ENCODE measurements at places on chromosomes 3 and 15.
A peak's percentile ranks its signal among the peaks of the same experiment; 100 is the strongest.

DNA sequence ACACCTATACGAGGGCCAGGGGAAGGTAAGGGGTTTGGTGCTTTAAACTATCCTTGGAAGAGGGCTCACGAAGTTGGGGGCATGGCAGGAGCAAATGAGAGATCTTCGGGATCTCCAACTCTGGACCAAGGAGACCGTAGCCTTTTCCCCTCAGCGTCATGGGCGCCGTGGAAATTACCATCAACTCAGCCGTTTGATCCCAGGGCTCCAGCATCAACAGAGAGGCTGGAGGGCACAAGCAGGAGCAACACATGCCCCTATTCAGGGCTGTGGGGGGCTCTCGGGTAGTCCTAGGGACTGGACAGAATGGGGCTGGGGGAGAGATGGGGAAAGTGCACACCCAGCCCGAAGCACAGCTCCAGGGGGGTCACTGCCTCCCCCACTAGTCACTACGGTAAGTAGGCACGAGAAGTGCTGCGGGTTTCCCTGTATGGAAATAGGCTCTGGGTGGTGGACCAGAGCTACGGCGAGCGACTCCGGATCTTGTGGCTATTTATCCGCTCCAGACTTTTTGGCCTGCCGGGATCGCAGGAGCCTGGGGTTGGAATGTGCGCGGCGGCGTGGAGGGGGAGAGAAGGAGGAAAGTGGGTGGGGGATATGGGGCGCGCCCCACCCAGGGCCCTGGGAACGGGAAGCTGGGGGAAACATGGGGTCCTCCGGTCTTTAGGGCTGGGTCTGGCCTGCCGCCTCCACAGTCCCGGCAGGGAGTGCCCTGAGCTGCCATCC lies 539 bp upstream of the LAMB2 start:
- DNase-seq = peak; percentile 96

DNA sequence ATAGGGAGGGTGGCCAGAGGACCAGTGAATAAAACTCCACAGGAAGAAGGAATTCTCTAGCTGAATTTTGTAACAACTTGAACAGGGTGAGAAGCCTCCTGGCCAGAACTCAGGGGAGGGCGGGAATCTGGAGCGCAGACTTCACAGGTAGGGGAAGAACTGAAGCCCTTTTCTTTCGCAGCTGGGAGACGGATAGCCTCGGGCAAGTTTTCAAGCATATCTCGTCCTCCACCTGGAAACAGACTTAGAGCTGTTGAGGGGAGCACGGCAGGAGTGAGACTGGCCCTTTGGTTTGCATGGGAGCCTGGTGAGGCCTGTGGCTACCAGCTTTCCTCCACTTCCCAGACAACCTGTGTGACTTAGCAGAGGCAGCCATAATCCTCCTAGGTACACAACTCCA lies 10.9 kb upstream of the RPL39L start:
- DNase-seq = no peak

DNA sequence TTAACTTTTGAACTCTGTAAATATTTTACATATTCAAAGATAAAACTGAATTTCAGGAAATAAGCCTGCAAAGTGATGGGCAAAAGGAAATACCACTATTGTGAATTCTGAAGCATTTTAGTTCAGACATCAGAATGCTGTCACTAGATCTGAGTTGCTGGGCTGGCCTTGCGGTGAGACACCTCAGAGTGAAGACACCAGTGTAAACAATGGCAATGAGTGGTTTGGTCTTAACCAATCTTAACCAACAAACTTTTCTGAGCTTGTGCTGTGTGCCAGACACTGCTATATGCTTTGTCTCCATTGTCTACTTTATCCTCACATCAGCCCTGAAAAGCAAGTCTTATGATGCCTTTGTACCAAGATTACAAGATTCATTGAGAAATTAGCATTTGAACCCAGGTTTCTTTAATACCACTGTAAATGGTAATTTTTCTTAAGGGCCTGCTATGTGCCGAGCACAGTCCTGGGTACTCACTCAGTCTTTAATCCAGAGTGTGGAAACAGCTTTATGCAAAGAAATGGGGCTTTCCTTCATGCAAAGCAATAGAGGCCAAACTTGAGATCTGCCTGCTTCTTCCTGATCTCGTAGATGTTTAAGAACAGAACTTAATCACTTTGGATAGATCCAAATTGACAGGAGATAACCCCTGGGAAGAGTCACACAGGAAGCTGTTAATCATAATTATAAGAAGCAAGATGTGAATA lies 55.0 kb downstream of the TMEM39A start:
- no peak for DNase-seq

DNA sequence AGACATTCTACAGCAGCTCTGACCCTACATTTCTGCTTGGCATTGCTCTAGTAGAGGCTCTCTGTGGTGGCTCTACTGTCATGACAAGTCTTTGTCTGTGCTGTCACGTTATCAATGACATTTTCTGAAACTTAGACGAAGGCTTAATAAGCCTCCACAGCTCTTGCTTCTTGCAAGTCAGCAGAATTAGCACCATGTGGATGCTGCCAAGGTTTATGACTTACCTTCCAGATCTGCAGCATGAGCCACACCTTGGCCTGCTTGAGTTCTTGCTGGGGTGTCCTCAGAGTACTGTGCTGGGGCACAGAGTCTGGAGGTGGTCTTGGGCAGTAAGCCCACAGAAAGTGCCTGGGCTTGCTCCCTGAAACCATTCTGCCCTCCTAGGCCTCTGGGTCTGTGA lies 9.8 kb downstream of the RTP1 start:
- no peak for DNase-seq

GRCh38 chr3:68239542-68239941 lies 585.1 kb upstream of the SUCLG2 start:
- no peak for DNase-seq

DNA sequence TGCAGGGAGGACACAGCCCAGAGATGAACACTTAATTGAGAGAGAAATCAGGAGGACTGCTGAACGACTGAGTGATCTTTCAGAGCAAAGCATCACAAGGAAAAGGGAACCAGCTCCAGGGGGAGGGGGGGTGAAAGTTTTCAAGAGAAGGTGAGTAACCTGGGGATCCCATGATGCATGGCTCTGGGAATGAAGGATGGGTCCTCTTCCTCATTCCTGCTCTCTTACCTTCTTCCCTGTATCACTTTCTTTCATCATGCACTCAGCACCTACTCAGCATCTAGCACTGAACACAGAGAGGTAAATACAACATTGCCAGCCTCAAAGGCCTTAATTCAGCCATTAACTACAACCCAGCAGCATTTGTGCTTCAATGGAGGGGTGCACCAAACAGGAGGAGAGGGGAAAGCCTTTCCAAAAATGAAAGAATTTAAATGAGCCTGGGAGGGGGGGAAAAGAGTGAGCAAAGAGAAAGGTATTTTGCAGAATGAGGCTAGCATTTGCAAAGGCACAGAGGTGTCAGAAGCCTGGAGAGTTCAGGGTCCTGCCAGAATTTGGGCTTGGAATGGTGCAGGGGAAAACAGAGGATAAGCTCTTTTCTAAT lies 427.4 kb downstream of the FOXP1 start:
- DNase-seq = no peak

DNA sequence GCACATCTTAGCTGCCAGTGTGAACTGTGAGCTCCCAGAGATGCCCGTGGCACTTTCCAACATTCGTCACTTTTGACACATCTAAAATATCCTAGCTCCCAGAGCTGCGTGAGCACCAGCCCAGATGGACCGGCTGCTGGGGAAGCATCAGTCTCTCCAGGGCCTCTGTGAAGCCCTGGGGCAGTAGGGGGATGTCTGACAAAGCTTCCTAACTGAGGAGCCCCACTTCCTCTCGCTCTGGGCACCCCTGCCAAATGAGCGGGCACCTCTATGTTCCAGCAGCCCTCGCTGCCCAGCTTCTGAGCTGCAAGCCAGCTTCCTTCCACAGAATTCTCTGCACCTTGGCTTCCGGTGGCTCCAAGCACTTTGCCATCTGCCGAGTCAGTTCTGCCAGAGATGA lies 91.1 kb downstream of the LIPC start:
- no peak for DNase-seq

DNA sequence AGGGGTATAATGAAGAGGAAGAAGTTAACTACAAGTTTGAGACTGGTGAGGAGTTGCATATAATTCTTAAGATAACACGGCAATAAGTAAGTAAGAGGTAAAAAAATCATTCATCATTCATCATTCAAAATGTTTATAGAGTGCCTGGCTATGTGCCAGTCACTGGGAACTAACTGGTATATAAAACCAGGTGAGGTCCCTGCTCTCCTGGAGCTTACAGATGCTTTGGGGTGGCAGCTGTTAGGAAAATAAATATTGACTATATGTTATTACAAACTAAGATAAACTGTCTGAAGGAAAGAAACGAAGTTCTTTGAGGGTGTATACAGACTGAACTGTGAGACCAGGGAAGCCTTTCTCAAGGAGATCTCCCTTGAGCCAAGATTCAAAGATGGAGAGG lies 2.9 kb downstream of the CASR start:
- DNase-seq = no peak

DNA sequence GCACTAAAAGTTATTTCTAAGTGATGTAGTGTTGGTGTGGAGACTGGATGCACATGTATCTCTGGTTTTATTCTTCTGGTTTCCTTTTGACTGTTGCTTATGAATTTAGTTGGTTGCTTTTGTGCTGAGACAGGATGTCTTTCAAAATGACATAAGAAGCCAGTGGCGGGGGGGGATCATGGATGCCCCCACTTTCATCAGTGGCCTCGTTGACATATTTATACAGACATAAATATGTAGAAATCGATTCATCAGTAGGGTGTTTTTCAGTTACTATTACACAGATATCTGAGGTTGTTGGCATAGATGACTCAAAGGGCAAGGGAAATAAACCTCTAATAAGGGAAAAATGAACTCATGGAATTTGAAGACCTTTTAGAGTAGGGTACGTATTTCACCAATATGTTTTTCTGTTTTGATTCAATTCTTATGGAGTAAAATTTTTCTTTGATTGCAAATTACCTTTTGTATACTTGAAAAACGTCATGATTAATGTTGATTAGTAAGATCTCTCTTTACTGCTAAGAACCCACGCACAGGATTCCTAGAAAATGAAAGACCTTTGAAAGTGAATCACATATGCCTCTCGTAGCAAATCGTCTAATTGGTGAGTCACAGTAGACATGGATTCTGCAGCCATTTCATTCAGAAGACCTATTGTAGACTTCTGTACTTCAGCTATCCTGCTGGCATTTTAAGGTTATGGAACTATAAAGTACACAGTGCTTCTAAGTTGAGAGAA lies 97.4 kb upstream of the RBMS3 start:
- DNase-seq = peak; percentile 80

GRCh38 chr3:132343018-132343612 lies 25.9 kb downstream of the ACP3 start:
- DNase-seq = peak; percentile 84

- peak; percentile 82 for DNase-seq
Measured at GRCh38 chr3:126961191-126961790, 21.6 kb upstream of the PLXNA1 start.

GRCh38 chr15:73633991-73634495 lies 854 bp upstream of the NPTN start:
- peak; percentile 89 for DNase-seq

DNA sequence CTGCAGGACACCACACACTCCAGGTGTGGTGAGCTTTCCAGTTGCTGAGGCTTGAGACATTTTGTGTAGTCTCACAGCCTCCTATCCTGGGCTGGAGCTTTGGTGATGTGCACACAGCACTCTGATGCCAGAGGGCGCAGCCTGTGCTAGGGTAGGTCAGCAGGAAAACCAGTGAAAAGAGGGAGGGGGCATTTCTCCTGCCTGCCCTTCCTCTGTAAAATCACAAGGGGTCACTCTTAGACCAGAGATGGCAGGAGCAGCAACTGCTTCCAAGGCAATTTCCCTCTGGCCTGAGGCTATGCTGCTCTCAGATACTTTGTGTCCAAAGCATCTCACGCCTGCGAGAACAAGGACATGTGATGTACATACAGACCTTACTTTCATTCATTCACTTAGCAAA lies 16.5 kb upstream of the MUSTN1 start:
- peak; percentile 76 for DNase-seq

GRCh38 chr15:50190723-50191122 lies 8.7 kb downstream of the SLC27A2 start:
- no peak for DNase-seq

- no peak for DNase-seq
Measured at GRCh38 chr3:191869738-191870415, 408.9 kb downstream of the PYDC2 start.

DNA sequence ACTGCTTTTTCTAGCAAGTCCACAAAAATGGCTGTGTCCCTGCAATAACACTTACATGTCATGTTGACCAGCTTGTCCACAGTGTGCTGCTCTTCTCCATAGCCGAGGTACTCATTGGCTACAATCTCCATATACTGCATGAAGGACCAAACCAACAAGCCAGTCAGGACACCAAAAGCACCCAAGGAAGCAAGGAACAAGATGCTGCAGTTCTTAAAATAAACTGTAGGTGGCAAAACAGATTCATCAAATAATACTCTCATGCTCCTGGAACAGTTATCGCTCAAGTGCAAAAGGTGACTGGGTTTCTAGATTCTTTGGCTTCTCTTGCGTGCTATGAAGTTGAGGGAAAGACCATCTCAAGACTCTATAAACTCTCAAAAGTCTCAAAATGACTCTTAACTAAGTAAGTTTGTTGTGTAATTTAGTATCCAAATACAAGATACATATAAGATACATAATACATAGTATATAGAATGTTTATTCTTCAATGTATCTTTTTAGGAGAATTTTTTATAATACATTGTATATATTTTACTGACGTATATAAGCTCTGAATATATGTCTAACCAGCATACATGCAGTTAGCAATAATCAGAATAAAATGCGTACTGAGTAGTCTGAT lies 57.0 kb downstream of the NEK10 start:
- DNase-seq = peak; percentile 63

GRCh38 chr3:66581256-66581655 lies 80.4 kb upstream of the LRIG1 start:
- no peak for DNase-seq

- peak; percentile 43 for DNase-seq
Measured at GRCh38 chr15:81155375-81156218, 21.5 kb downstream of the CFAP161 start.

GRCh38 chr3:113272385-113272779 lies 61.0 kb downstream of the BOC start:
- DNase-seq = no peak

GRCh38 chr3:46483825-46484224 lies 14.0 kb upstream of the RTP3 start:
- no peak for DNase-seq

GRCh38 chr3:187954873-187955586 lies 198.9 kb upstream of the LPP start:
- peak; percentile 91 for DNase-seq

DNA sequence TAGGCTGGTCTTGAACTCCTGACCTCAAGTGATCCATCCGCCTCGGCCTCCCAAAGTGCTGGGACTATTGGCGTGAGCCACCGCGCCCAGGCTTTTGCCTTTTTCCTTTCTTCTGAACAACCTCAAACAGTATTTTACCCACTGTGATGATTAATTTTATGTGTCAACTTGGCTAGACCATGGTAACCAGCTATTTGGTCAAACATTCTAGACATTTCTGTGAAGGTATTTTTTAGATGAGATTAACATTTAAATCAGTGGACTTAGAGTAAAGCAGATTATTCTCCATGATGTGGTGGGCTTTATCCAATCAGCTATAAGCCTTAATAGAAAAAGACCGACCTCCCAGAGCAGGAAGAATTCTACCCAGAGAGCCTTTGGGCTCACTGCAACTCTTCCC lies 6.0 kb downstream of the SPATA12 start:
- no peak for DNase-seq

- no peak for DNase-seq
Measured at GRCh38 chr3:8579096-8579495, 65.5 kb downstream of the SSUH2 start.

Data from foreskin fibroblast (primary cell).